ENCODE measurements at places on chromosomes 6 and 20. TPM values are rescaled to one million over a fixed set of nuclear protein-coding genes. Genes with fewer than 3 reads are reported as not detected.

DNA sequence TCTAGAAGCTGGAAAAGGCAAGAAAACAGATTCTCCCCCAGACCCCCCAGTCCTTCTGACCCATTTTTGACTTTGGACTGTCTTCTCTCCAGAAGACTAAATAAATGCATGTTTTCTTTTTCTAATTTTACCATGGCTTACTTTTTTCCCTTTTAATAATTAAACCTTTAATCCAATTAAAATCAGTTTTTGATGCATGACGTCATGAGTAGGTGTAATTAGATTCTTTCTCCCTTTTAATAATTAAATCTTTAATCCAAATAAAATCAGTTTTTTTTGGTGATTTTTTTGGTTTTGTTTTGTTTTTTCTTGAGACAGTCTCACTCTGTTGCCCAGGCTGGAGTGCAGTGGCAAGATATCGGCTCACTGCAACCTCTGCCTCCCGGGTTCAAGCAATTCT lies 13.2 kb upstream of the NCOA5 start:
- H3K27ac ChIP-seq: no peak overlapping the region
- peaks cover 19% of the 10 kb centered on the region for H3K27me3 ChIP-seq
- no peak for DNase-seq

DNA sequence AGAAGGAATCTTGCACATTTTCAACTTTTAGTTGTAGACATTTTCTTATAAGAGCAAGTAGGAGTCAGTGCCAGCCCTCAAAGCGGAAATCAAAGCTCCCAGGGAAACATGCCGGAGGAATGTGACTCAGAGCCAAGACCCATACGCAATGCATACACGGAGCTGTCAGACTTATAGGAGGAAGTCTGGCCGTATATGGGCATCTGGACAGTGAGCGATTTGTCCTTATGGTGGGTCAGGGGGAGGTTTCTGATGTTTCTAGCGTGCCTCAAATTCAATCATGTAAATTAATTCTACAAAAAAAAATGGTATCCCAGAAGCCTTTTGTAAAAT lies 3.6 kb upstream of the CCN2 start:
- H3K4me1 ChIP-seq: peaks cover 15% of the 10 kb centered on the region
- peak overlapping the region; percentile 74 for H3K27ac ChIP-seq
- no peak overlapping the region for H3K4me3 ChIP-seq
- H3K27me3 ChIP-seq: no peaks in the 10 kb centered on the region
- H3K36me3 ChIP-seq: peaks cover 2% of the 10 kb centered on the region

- no peaks in the 10 kb centered on the region for H3K27me3 ChIP-seq
- H3K36me3 ChIP-seq: no peaks in the 10 kb centered on the region
- H3K4me1 ChIP-seq: no peaks in the 10 kb centered on the region
- H3K27ac ChIP-seq: no peak overlapping the region
- DNase-seq: no peak
- H3K4me3 ChIP-seq: no peak overlapping the region
These were observed 465.1 kb upstream of the CHD6 start for GRCh38 chr20:42083280-42083679.

- H3K27ac ChIP-seq: no peak overlapping the region
- no peak overlapping the region for H3K4me3 ChIP-seq
- no peak for DNase-seq
These were observed 90.9 kb downstream of the PRND start for GRCh38 chr20:4812641-4813075.

Gene NHSL1
- polyA plus RNA-seq: 19.5 TPM

- no peaks in the 10 kb centered on the region for H3K36me3 ChIP-seq
- no peak overlapping the region for H3K4me3 ChIP-seq
- no peaks in the 10 kb centered on the region for H3K4me1 ChIP-seq
- peaks cover 16% of the 10 kb centered on the region for H3K27me3 ChIP-seq
These were observed 9.0 kb upstream of the MMP9 start for GRCh38 chr20:45999557-46000261.

GRCh38 chr6:142925575-142926110 lies 19.3 kb downstream of the HIVEP2 start:
- peaks cover 3% of the 10 kb centered on the region for H3K4me1 ChIP-seq
- H3K27me3 ChIP-seq: no peaks in the 10 kb centered on the region
- no peak overlapping the region for H3K4me3 ChIP-seq
- H3K27ac ChIP-seq: no peak overlapping the region

Gene RSPH9
- polyA plus RNA-seq: 0.87 TPM

GRCh38 chr6:40472353-40472752 lies 114.8 kb downstream of the LRFN2 start:
- no peak overlapping the region for H3K27ac ChIP-seq
- H3K27me3 ChIP-seq: no peaks in the 10 kb centered on the region
- H3K4me3 ChIP-seq: no peak overlapping the region
- no peaks in the 10 kb centered on the region for H3K36me3 ChIP-seq
- no peaks in the 10 kb centered on the region for H3K4me1 ChIP-seq

DNA sequence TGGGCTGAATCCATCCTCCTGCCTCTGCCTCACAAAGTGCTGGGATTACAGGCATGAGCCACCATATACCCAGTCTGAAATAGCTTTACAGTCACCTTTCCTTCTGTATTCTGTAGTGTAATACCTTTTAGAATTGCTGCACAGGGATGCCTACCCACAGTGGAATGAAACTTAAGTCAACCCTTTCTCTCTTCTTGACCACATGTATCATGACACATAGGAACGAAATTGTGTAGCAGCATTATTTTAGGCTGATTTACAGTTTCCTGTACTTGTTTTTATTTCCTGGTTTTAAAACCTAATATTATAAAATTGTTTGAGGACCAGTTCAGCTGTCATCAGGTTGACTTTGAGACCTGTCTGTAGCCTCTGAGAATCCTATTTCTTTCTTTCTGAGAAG lies 297.8 kb downstream of the ZFAND3 start:
- peaks cover 3% of the 10 kb centered on the region for H3K36me3 ChIP-seq
- no peak overlapping the region for H3K4me3 ChIP-seq
- DNase-seq: no peak
- H3K27me3 ChIP-seq: no peaks in the 10 kb centered on the region
- H3K27ac ChIP-seq: no peak overlapping the region
- H3K4me1 ChIP-seq: no peaks in the 10 kb centered on the region

Gene LSM14B
- polyA plus RNA-seq: 24.7 TPM

- no peak overlapping the region for H3K27ac ChIP-seq
- no peaks in the 10 kb centered on the region for H3K4me1 ChIP-seq
- H3K4me3 ChIP-seq: no peak overlapping the region
- no peaks in the 10 kb centered on the region for H3K36me3 ChIP-seq
These were observed 43.6 kb upstream of the IYD start for GRCh38 chr6:150325066-150325772.

- H3K27me3 ChIP-seq: no peaks in the 10 kb centered on the region
- H3K36me3 ChIP-seq: no peaks in the 10 kb centered on the region
- H3K27ac ChIP-seq: no peak overlapping the region
- peaks cover 2% of the 10 kb centered on the region for H3K4me1 ChIP-seq
- DNase-seq: peak; percentile 86
- no peak overlapping the region for H3K4me3 ChIP-seq
These were observed 8.2 kb downstream of the NCOA7 start for GRCh38 chr6:125798734-125799508.

Gene ZNF334
- polyA plus RNA-seq: 0.99 TPM

DNA sequence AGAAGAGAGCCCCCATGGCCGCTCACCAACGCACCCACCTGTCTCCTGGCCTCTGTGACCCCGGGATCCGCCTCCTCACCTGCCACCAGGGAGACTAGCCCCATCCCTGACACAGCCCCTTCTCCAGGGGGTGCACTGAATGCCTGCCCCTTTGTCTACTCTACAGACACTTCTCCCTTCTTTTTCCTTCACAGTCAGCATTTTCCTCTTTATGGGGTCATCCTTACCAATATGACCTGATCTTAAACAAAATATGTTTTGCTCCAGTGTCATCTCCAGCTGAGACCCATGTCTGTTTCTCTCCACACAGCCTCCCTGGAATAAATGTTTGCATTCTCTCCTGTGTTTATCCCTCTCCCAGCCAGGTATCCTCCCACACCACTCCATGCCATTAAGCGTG lies 14.6 kb upstream of the CCR6 start:
- no peak overlapping the region for H3K27ac ChIP-seq
- no peaks in the 10 kb centered on the region for H3K4me1 ChIP-seq
- no peak overlapping the region for H3K4me3 ChIP-seq

Gene PRPH2
- polyA plus RNA-seq: 6.3 TPM

Gene KCNK15
- 2.2 TPM for polyA plus RNA-seq

Gene HSD17B8
- 5.9 TPM for polyA plus RNA-seq

DNA sequence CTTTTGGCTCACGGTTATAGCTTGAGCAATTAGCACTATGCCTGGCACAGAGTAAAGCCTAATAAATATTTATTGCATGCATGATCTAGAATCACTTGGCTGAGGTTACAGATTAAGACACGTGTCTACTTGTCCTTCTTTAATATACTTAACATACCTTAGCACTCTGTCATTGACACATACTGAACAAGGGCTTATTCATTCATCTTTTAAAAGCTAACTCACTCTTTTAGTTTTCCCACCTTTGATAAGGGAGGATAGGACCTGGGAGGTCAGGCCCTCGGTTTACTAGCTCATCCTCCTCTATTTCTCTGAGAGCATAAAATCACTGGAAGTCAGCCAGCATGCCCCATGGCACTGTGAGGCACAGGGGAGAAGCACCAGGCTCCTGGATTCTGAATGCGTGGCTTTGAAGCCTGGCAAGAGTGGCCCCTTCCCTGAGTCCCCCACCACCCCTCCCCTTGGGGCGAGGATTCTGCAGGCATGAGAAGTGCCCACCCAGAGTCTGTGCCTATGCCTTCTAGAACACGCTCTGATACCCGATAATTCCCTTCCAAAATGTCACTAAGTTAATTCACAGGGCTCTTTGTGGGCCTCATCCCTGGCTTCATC lies 11.2 kb downstream of the ZCCHC3 start:
- no peaks in the 10 kb centered on the region for H3K36me3 ChIP-seq
- H3K4me1 ChIP-seq: peaks cover 9% of the 10 kb centered on the region
- DNase-seq: no peak

Gene PREX1
- 1.0 TPM for polyA plus RNA-seq

DNA sequence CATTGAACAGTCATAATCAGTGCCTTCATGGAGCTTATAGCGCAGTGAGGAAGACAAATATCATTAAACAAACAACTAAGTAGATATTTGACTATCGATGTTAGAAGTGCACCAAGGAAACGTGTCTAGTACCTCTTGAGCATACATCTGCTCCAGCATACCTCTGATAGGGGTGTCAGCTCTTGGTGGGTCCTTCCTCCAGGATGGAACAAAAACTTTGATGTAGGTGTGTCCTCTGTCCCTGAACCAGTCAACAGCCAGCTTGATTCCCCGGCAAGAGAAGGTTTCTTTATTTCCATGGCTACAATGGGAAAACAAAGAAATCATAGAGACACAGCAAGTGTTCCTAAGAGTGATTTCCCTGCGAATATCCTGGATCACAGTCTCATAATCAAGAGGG lies 23.1 kb downstream of the ZC3H12D start:
- DNase-seq: no peak
- no peaks in the 10 kb centered on the region for H3K36me3 ChIP-seq
- H3K27me3 ChIP-seq: peaks cover 6% of the 10 kb centered on the region

Gene WASF1
- 37.7 TPM for polyA plus RNA-seq

GRCh38 chr6:2725999-2726567 lies 24.6 kb downstream of the MYLK4 start:
- DNase-seq: peak; percentile 79
- no peak overlapping the region for H3K4me3 ChIP-seq
- no peak overlapping the region for H3K27ac ChIP-seq

DNA sequence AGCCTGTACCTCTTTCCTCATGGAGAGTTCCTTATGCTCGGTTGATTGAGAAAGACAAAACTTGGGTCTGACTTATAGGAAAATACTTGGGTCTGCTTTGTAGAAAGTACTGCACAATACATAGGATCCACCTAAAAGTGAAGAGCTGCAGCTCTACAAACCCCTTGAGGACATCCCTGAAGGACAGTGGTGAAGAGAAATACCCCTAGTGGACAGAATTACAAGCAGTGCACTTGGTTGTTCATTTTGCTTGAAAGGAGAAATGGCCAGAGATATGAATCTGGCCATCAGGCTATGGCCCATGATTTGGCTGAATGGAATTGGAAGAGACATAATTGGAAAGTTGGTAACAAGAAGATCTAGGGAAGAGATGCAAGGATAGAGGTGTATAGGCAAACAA lies 8.3 kb downstream of the CD24 start:
- DNase-seq: no peak
- no peaks in the 10 kb centered on the region for H3K36me3 ChIP-seq
- no peak overlapping the region for H3K4me3 ChIP-seq
- H3K4me1 ChIP-seq: no peaks in the 10 kb centered on the region
- H3K27ac ChIP-seq: no peak overlapping the region
- H3K27me3 ChIP-seq: no peaks in the 10 kb centered on the region

DNA sequence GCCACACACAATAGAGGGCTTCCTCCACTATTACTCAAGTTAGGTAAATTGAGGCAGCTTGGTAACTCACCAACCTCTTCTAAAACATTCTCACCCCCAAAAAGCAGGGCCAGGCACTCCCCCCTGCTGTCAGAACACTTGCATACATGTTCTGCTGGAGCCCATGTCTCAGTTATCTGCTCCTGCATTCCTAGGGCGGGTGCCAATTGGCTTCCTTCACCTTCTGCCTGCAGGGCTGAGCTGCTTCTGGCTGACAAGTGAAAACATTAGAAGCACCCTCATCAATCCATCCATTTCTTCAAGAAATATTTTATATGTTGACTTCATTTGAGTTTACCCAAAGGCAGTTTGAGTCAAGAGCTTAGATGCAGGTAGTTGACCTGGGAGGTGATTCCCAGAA lies 4.5 kb upstream of the ENTPD6 start:
- H3K36me3 ChIP-seq: no peaks in the 10 kb centered on the region
- DNase-seq: no peak
- no peak overlapping the region for H3K4me3 ChIP-seq
- peaks cover 20% of the 10 kb centered on the region for H3K27me3 ChIP-seq

DNA sequence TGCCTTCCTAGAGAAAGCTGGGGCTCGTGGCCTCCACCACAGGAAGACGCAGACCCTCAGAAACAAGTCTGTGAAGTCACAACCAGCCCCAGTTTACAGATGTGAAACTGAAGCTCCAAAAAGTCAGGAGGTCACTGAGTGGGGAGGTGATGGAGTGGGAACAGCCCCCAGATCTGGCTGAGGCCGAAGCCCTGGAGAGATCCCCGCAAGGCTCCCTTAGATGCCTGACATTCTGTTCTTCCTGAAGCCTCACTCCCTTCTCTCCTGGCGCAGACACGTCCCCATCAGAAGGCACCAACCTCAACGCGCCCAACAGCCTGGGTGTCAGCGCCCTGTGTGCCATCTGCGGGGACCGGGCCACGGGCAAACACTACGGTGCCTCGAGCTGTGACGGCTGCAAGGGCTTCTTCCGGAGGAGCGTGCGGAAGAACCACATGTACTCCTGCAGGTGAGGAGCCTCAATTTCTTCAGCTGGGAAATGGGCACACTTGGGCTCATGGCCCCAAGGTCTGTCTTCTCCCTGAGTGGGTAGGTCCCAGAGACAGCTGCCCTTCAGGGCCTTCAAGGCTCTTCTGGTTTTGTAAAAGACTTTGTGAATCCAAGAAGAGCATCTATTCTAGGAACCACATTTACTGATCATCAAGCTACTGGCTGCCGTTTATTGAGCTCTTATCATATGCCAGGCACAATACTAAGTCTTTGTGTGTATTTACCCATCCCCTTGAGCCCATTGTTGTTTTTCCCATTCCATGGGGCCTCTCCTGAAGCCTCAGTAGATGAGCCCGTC lies 50.5 kb downstream of the HNF4A start:
- no peak for DNase-seq
- H3K4me1 ChIP-seq: no peaks in the 10 kb centered on the region
- H3K27me3 ChIP-seq: no peaks in the 10 kb centered on the region
- H3K4me3 ChIP-seq: no peak overlapping the region
- H3K36me3 ChIP-seq: no peaks in the 10 kb centered on the region
- H3K27ac ChIP-seq: no peak overlapping the region

GRCh38 chr20:13119583-13119982 lies 101.5 kb upstream of the ISM1 start:
- H3K27me3 ChIP-seq: no peaks in the 10 kb centered on the region
- no peak overlapping the region for H3K27ac ChIP-seq
- H3K4me3 ChIP-seq: no peak overlapping the region
- DNase-seq: peak; percentile 73

All from fibroblast of lung (primary cell).